CD8-positive, alpha-beta memory T cell (primary cell): ENCODE measurements at places on chromosomes 1 and 21. TPM values are rescaled to one million over a fixed set of nuclear protein-coding genes. Genes with fewer than 3 reads are reported as not detected.

The ERICH3 gene
- total RNA-seq = not detected

The NBPF14 gene
- total RNA-seq = 11.2 TPM

The NR1I3 gene
- total RNA-seq = not detected

The LAX1 gene
- 32.4 TPM for total RNA-seq

The PTGER3 gene
- total RNA-seq = not detected

DNA sequence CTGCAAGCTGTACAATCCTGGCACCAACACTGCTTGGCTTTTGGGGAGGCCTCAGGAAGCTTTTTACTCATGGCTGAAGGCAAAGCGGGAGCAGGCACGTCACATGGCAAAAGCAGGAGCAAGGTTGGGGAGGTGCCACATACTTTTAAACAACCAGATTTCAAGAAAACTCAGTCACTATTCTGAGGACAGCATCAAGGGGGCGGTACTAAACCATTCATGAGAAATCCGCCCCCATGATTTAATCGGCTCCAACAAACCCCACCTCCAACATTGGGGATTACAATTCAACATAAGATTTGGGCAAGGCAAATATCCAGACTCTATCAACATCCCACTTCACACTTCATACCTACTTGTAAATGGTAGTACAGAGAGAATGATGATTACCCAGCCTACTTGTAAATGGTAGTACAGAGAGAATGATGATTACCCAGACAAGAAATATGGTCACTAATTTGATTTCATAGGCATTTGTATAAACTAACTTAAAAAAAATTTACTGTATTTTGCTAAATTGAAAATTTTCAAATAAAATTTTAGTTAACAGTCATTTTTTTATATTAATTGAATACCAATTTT lies 24.9 kb downstream of the ATP5PF start:
- no peak for DNase-seq

- DNase-seq = no peak
Observed at GRCh38 chr1:30471307-30471706, 252.1 kb downstream of the MATN1 start.

GRCh38 chr1:153565529-153566374 lies at the start of gene S100A2:
S100A2 (minus strand) TSS chr1:153565844; CDS start chr1:153563877, 1,967 bp downstream.
- peak; percentile 54 for DNase-seq

DNA sequence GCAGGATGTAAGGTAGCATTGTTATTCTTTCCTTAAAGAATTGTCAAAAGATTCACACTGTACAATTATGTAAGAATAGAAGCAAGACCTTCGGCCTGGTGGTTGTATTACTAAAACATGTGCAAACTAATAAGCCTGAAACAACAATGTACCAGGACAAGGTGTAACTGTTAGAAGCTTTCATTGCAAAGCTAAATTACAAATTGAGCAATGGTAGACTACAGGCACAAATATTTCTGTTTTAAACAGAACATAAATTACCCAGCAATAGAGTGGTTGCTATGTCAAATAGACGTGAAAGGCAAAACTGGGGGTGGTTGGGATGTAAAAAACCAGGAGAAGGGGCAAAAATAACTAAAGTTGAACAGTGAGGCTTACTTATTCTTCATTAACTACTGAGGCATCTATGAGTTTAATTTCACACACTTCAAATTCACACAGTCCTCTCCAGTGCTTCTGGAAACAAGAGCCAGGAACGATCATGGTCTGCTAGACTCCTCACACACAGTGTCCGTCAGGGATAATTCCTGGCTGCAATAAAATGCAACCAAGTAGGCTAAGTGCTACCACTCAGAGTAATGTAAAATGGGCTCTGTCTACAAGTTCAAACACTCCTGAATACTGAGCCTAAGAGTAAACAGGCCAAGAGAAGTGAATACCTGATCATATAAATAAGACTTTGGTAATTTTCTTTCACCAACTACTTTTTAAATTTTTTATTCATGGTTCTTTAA lies 39.3 kb upstream of the C1orf198 start:
- DNase-seq = no peak

GRCh38 chr21:33266050-33266788 lies at the start of gene IL10RB:
IL10RB (plus strand) TSS chr21:33266367; CDS start chr21:33266466, 99 bp downstream.
- DNase-seq = peak; percentile 70

DNA sequence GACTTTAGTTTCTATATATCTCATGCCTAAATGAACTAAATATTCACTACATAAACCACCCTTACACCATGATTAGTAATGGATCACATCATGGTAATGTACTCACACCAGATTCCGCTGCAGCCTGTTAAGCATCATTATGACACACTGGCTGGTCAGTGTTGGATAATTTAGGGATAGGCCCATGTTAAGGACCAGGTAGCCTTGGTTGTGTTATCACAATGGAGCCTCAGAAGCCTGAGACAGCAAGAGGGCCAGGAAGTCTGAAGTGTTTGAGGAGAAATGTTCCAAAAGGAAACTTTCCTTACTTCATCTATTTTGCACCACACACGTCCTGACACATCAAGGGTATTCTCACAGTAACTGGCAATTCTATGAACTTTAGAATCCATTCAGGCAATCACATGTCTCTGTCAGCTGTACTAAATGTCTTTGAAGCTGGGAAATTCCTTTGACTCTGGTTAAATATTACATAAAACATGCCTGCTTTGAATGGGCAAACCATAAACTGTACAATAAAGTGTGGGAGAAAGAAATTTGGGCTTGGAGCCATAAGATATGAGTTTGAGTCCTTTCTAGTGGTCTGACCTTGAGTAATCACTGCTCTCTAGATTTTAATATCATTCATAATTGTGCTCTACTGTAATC lies 105.3 kb upstream of the DPT start:
- DNase-seq = no peak

- no peak for DNase-seq
Observed at GRCh38 chr1:11528611-11529261, 49.8 kb downstream of the DISP3 start.

DNA sequence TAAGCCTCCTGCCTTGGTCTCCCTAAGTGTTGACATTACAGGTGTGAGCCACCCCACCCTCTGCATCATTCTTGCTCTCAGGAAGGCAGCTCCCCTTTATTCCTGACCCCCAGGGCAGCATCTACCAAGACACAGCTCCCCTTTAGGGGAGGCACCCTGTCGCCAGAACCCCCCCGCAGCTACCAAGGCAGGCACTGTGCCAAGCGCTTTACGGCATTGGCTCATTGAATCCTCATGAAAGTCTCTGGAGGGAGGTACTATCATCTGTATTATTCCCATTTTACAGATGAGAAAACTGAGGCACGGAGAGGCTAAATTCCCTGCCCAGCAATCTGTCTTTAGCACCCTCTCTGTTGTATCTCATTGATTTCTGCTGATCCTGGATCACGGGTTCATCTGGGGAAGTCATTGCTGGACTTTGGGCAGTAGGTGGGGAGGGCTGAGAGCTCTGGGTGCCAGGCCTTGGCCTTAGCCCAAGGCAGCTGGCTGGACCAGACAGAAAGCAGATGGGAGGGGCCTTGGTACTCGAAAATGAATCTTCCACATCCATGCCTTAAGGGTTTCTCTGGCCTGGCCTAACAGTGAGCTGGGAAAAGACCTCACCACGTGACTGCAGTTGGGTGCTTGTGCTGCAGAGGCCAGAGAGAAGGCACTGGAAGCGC lies 5.9 kb downstream of the PLOD1 start:
- DNase-seq = no peak

DNA sequence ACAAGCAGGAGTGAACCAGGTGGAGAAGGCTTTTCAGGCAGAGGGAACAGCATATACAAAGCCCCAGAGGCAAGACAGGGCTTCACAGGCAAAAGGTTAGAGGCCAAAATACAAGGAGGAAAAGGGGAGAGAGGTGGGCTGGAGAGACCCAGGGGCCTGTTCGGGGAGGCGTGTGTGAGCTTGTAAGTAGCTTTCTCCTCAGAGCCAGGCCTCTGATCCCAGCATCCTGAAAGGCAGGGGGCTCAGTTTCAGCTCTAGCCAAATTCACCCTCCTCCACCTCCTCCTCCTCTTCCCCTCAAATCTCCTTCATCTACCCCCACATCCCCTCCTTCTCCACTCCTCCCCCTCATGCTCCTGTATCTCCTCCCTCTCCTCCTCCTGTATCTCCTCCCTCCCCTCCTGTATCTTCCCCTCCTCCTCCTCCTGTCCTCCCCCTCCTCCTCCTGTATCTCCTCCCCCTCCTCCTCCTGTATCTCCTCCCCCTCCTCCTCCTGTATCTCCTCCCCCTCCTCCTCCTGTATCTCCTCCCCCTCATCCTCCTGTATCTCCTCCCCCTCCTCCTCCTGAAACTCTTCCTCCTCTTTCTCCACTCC lies 148.6 kb downstream of the ST6GALNAC5 start:
- DNase-seq = no peak

GRCh38 chr1:30379684-30380624 lies 343.4 kb downstream of the MATN1 start:
- DNase-seq = peak; percentile 11

DNA sequence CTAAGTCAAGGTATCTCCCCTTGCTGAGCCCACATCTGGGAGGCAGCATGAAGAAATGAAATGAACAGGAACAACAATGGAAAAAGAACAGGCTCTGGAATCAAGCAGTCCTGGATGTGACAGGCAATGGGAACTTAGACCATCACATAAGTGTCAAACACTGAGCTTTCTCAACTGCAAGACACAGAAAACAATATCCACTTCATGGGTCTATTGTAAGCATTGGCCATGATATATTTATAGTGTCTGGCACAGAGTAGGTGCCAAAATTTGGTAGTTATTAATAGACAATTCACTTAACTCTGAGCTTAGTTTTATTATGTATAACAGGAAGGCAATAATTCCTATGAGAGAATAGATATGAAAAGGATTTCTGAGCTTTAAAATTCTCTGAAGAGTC lies 64.1 kb upstream of the ATP1B1 start:
- DNase-seq = no peak

- no peak for DNase-seq
Observed at GRCh38 chr1:240496941-240497340, 115.0 kb downstream of the GREM2 start.

DNA sequence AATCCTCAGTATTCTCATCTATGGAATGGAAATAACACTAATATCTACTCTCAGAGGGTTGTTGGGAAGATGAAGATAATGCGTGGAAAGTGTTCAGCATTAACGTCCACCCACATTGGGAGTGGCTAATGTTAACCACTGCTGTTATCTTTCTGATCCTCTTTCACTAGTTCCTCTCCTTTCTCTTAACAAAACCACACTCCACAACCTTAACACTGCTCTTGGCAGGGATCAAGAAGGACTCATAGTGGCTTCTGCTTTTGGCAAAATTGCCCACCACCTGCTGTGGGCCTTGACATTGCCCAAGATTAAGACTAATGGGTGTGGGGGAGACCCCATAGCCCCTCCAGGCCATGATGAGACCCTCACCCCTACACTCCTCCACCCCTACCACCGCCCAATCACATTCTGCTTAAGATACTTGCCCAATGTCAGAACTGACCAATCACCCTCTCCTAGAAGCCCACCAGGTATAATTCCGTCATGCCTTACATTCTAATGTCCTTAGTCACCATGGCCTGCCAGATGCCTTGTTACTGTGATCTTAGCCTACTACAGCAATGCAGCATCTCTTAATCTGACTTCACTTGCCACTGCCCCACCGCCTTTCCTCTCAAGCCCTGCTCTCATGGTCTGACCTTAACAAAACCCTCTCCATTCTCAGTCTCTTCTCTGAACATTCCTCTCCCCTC lies 27.1 kb downstream of the DHCR24 start:
- DNase-seq = no peak
